ENCODE measurements at places on chromosomes 7 and 10.

- no peak for DNase-seq
Measured at GRCh38 chr7:26451997-26452396, 160.3 kb downstream of the SNX10 start.

DNA sequence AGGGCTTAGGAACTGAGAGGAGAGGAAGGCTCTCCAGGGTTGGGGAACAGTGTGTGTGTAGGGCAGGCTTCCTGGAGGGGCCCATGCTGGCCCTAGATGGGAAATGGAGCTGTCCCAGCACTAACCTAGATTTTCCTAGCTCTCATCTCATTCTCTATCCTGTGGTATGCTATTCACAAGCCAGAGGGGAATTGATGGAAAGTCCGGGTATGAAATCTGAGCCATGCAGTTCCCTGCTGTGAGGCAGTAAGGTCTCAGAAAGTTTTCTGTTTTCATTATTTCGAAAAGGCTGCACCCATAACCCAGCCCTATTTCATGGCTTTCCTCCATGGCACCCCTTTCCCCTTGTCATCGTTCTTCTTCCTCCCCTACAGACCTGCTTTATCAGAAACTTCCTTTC lies 220.3 kb downstream of the RPS24 start:
- DNase-seq = no peak

GRCh38 chr7:111678986-111679385 lies 116.7 kb upstream of the IMMP2L start:
- DNase-seq = no peak

DNA sequence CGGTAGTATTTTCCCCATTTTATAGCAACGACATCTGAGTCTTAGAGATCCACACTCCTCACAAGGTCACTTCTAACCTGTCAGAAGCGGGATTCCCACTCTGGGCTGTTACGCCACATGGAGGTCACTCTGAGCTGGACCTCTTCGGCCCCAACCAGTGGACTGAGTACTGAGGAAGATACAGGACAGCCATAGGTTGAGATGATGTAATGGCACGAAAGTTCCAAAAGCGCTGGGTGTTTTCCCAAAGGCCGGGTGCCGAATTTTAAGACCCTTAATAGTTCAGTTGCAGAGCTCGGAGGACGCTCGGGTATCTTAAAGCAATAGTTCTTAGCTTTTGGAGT lies 699 bp downstream of the GHITM start:
- DNase-seq = no peak

DNA sequence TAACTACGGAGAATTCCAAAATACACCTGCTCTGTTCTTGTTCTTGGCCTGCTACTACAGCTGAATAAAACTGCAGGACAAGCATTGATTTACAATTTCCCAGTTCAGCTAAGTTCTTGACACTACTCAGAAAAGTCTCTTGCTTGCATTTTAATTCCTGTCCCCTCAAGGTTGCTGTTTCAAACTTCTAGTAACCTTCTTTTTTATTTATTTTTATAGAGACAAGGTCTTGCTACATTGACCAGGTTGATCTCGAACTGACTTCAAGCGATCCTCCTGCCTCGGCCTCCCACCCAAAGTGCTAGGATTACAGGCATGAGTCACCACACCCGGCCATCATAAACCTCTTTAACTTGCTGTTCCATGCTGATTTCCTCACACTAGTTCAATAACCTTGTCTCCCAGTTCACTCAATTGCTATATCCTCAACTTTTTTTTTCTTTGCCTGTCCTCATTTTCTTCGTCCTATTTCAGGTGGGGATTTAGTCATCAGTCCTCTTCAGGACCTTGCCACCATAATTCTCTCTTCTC lies 79.9 kb downstream of the ARHGAP21 start:
- DNase-seq = no peak

GRCh38 chr10:91591797-91592174 lies 41.1 kb downstream of the PPP1R3C start:
- no peak for DNase-seq

DNA sequence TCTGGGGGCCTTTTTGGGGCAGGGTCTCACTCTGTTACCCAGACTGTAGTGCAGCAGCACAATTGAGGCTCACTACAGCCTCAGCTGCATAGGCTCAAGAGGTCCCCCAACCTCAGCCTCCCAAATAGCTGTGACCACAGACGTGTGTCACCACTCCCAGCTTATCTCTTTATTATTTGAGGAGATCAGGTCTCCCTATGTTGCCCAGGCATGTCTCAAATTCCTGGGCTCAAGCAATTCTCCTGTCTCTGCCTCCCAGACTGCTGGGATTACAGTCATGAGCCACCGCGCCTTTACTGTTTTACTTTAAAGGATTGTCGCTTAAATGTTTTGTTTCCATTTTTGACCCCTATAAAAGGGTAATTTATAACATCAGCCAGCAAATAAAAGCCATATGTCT lies 502.6 kb upstream of the AUTS2 start:
- DNase-seq = no peak

DNA sequence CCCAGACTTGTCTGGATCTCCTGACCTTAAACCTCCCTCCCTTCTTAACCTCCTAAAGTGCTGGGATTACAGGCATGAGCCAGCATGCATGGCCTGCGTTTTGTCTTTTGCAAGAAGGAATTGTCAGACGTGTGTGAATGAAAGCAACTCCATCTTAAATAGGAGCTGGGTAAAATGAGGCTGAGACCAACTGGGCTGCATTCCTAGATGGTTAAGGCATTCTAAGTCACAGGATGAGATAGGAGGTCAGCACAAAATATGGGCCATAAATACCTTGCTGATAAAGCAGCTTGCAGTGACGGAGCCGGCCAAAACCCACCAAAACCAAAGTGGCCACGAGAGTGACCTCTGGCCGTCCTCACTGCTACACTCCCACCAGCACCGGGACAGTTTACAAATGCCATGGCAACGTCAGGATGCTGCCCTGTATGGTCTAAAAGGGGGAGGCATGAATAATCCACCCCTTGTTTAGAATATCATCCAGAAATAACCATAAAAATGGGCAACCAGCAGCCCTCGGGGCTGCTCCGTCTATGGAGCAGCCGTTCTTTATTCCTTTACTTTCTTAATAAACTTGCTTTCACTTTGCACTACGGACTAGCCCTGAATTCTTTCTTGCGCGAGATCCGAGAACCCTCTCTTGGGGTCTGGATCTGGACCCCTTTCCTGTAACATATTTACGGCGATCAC lies 41.2 kb upstream of the SDK1 start:
- no peak for DNase-seq

DNA sequence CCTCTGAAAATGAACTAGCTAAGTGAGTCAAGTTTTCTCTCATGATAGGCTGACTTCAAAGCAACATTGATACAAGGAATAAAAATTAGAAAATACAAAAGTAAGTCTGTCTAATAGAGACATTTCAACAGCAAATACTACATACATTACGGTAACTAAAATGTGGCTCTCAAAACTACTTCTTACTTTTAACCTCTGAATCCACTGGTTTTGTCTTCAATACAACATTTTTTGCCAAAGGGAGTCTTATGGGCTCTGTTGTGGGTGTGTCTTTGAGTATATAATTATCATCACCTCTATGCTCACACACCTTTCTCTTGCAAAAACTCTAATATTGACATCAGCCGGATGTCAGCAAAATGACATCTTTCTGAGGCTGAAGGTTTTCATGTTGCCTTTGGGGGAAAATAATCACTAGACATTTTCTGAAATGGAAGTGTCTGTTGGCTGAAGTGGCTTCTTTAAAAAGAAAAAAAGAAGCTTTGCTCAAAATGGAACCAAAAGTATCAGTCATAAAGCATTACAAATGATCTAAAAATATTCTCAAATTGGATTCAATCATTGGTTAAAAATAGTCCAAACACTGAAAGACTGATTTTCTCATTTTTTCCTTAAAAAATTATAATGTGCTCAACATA lies 41.8 kb upstream of the FAM133B start:
- DNase-seq = no peak

DNA sequence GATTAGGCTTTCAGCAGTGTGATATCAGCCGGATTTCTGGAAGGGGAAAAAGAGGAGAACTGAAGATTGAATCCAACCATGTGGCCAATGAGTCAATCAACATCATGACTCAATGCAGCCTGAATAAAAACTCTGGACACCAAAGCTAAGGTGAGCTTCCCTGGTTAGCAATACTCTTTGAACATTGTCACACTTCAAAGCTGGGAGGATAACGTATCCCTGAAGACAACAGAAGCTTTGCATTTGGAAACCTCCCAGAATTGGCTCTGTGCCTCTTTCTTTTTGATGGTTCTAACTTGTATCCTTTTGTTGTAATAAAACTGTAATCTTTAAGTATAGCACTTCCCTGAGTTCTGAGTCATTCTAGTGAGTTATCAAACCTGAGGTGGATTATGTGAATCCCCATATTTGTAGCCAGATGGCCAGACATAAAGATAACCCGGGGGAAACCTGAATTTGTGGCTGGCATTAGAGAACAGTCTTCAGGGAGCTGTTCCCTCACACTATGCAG lies 284.4 kb downstream of the IPMK start:
- DNase-seq = no peak

- no peak for DNase-seq
Measured at GRCh38 chr10:124328477-124329220, 90.1 kb downstream of the OAT start.

DNA sequence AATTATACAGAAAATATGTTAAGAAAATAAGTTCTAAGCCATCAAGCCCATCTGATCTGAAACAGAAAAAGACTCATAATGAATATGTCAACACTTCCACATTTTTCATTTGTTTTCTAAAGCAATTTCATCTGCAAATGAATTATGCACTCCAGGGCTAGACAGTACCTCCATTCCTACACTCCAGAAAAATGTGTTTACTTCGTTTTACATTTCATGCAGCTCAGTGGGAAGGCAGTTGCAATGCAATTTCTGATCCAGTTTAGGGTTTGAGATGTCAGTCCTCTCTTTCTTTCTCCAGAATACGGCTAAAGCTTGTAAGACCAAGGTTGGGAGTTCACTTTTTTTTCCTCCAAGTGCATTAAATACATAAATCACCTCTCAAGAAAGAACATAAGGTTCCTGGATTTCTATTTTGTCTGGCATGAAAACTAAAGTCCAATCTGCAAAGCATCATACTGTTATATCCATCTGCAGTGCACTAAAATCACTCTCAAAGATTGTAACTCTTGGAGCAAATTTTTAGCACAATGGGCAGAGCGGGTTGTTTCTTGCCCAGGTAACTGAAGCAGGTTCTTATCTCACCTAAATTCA lies 348.8 kb upstream of the C7orf33 start:
- no peak for DNase-seq

- no peak for DNase-seq
Measured at GRCh38 chr10:108638225-108638624, 1285.1 kb downstream of the XPNPEP1 start.

DNA sequence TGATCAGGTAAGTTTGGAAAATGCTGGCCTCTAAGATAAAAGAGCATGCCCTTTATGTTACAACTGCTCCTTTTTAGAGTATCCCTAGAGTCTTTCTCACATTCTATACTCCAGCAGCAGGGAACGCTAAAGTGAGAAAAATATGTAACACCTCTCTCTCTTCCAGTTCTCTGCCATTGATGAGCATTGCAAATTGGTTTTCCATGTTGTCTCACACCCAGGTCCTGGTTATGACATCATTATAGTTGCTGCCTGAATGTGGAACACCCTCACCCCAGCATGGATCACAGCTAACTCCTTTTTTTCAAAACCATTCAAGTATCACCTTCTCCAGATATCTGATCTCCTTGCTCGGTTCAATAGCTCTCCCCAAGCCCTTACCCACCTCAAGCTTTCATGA lies 84.4 kb downstream of the DGKI start:
- no peak for DNase-seq

- no peak for DNase-seq
Measured at GRCh38 chr10:88852327-88852726, 683 bp upstream of the ANKRD22 start.

DNA sequence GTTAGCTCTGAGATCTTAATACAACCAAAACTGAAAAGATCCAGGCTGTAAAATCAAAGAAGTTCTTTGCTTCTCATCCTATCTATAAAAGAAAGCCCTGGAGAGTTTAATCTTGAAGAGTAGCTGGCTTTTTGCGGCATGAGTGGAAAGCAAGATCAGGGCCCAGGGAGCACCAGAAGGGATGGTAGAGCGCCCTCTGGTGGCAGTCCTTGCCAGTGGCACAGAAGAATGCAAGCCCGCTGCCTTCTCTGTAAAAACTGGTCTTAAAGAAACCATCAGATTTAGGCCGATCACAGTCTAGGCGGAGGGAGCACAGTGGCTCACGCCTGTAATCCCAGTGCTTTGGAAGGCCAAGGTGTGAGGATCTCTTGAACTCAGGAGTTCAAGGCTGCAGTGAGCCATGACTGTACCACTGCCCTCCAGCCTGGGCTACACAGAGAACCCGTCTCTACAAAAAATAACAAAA lies 35.6 kb downstream of the CPN1 start:
- DNase-seq = peak; percentile 59

GRCh38 chr7:28151965-28152364 lies 28.6 kb downstream of the JAZF1 start:
- no peak for DNase-seq

DNA sequence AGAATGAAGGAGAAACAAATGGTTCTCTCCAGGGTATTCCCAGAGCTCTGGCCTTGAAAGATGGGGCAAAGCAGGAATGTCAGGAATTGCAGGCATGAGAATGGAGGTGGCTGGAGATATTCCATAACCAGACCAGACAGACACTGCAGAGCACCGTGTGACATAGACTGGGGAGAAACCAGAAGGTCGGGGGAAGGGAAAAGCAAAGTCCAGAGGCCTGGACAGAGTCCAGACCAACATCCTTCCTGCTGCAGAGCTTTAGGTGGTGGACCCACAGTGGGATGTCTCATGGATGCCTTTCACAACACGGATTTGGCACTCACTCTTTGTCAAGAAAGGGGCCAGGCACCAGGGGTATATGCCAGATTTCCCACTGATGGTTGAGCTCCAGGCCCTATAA lies 177.2 kb upstream of the INHBA start:
- peak; percentile 46 for DNase-seq
